ENCODE measurements at places on chromosomes 5 and 9.

GRCh38 chr9:131258698-131259431 lies 17.4 kb downstream of the FAM78A start:
- DNase-seq = no peak

- DNase-seq = no peak
Observed at GRCh38 chr9:75156858-75157257, 68.5 kb downstream of the OSTF1 start.

DNA sequence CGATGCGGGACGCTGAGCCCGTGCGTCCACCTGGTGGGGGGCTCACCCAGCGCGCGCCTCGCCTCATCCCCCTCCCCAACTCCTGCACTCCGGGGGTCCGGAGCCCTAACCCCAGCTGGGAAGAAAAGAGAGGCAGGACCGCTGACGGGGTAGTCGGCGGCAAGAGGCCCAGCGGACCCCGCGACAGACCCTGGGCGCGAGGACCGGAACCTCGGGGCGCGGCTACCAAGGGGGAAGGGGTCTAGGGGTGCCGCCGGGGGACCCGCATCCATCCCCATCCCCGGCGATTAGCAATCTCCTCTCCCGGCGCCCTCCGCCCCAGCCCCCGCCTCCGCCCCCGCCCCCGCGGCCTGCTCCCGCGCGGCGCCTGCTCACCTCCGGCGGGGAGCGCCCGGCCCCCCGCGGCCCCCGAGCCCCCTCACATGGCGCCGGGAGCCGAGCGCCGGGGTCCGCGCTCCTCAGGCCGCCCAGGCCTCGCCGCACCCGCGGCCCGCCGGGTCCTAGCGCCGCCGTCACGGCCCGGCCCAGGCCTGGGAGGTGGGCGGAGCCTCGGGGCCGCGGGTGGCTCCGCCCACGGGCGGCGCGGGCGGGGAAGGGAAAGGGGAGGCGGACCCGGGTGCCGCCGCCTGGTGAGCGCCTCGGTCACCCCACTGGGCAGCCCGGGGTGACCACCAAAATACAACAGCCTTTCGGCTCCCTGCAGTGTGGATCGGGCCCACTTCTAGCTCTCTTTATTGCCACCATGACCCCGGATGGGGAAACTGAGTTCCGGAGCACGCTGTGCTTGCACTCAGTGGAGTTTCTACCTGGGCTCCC lies at the start of gene ST6GALNAC6:
TSS of gene ST6GALNAC6 (minus strand) at position 476 of the 816 bp plus-strand sequence. CDS start 1,622 bp downstream, outside the sequence.
- DNase-seq = peak; percentile 74

DNA sequence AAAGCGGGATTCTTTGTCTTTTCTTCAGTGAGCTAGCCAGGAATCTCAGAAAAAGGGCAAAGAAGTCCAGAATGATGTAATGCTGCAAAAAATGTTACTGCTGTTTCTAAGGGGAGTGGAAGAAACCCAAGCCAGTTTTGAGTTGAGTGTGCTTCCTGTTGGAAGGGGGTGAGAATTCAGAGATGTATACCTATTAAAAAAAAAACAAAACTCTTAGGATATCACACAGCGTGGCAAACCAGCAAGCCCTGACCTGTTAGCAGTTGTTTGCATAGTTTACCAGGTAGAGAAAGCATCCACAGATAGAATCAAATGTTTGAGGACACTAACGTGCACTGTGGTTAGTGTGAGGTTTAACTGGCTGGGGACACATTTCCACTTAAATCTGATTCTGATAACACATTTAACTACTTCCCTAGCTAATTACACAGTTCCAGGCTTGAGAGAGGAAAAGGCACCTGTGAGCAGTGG lies 11.4 kb downstream of the BASP1 start:
- DNase-seq = no peak

GRCh38 chr5:97383996-97384395 lies 200.9 kb upstream of the RIOK2 start:
- DNase-seq = no peak

DNA sequence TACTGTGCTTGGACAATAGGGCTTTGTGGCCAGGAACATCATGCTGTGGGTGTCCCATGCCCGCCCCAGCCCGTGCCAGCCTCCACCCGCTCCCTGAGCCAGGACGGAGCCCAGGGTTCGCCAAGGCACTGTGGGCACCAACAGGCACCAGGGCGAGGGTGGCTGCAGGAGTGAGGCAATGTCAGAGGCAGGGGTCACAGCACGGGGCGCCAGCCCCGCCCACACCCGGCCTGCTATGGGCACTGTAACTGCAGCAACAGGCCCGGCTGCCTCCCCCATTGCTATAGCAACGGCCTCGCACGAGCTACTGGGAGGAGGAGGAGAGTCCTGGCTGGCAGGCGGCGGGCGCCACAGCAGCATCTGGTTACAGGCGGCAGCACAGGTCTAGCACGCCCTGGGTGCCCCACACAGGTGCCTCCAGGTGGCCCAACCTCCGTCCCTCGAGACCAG lies 2.5 kb downstream of the ABCA2 start:
- DNase-seq = no peak

DNA sequence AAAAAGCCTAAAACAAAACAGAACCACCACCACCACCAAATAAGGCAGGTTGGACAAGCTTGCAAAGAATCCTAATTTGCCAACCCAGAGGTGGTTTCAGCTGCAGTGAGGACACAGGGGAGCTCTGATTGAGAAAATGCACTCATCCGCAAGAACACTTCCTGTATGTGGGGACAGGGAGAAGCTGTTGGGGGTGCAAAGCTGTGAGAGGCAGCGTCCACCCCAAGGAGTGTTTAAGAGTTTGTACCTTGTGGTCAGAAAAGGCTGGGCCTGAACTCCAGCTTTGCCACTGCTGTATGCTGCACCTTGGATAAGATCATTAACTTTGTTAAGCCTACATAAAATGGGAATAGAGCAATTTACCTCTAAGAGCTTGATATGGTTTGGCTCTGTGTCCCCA lies 511.7 kb downstream of the BNC2 start:
- DNase-seq = no peak

DNA sequence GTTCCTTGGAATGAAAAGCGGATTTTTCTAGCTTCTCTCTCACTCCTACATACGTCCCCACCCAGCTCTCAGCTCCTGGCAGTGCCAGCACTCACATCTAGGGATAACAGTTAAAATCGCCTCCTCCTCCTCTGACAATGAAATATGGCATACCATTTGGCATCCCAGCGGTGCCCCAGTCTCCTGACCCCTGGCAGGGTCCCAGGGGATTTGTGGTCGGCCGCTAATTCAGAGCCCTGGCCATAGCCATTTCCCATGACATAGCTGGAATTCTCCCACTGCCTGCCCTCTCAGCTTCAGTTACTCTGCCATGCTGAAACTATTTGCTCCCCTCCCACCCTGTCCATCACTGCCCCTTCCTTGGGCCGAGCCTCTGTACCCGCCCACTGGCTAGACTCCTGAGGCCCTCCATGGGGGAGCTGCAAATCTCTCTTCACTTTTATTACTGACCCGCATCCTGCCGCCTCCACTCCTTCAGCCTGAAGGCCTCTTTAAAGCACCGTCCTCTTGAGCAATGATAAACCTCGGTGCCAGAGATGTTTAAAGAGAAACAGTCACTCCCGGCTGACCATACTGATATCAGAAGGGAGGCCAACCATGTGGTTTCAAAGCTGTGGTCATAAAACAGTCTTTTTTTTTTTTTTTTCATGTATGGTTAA lies 139.8 kb downstream of the SLIT3 start:
- DNase-seq = no peak

- no peak for DNase-seq
Observed at GRCh38 chr5:170113522-170113900, 7.8 kb downstream of the FOXI1 start.

GRCh38 chr9:134860510-134860909 lies 20.1 kb upstream of the FCN2 start:
- DNase-seq = no peak

- DNase-seq = no peak
Observed at GRCh38 chr5:9972059-9972458, 277.6 kb downstream of the ATPSCKMT start.

DNA sequence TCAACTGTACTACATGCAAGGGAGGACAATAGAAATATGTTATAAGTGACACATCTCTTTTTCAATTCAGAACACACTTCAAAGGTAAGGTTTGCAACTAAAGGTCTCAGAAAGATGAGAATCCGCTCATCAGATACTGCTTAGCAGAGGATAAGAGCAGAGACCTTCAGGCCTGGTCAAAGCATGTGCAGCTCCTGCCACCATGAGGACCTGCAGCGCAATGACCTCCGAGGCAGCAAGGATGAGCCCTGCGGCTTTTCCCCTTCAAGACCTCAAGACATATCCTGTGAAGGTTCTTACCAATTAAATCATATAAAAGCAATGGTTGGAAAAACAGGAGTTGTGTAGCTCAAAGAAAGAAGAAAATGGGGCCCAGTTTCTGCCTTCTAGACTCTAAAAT lies 135.8 kb downstream of the TRIM36 start:
- no peak for DNase-seq

GRCh38 chr9:108696156-108696555 lies 159.6 kb downstream of the ACTL7B start:
- no peak for DNase-seq

DNA sequence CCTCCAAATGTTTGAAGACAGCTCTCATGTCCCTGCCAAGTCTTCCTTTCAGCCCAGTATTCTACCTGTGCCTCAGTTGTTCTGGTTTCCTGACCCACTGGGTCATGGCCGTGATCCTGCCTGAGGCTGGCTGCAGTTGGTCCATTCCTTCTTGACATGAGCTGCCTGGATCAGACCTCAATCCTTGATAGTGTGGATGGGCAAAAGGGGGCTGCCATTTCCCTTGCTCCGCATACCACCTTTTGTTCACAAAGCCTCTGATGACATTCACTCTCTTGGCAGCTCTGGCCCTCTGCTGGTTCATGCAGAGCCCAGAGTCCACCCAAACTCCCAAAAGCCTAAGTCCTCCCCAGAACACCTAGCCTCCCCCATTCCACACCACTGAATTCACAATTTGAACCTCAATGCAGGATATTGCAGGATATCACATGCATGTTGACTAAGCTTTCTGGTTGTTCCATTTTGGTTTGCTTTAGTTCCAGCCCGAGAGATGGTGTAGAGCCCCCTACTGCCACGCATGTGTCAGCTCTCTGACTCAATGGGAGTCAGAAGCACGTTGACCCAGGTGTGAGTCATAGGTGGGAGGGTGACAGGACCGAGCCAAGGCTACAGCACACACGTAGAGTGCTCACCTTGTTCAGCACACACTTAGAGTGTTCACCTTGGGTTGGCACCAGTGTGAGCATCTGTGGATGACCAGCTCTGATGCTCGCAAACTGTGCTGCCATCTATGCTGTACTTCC lies 137.2 kb downstream of the MTX3 start:
- DNase-seq = no peak
